Adipocyte (in vitro differentiated cells): ENCODE measurements at places on chromosomes 3 and 15.
A peak's percentile ranks its signal among the peaks of the same experiment; 100 is the strongest.

- DNase-seq: no peak
Measured at GRCh38 chr3:143245692-143246091, 126.1 kb downstream of the CHST2 start.

DNA sequence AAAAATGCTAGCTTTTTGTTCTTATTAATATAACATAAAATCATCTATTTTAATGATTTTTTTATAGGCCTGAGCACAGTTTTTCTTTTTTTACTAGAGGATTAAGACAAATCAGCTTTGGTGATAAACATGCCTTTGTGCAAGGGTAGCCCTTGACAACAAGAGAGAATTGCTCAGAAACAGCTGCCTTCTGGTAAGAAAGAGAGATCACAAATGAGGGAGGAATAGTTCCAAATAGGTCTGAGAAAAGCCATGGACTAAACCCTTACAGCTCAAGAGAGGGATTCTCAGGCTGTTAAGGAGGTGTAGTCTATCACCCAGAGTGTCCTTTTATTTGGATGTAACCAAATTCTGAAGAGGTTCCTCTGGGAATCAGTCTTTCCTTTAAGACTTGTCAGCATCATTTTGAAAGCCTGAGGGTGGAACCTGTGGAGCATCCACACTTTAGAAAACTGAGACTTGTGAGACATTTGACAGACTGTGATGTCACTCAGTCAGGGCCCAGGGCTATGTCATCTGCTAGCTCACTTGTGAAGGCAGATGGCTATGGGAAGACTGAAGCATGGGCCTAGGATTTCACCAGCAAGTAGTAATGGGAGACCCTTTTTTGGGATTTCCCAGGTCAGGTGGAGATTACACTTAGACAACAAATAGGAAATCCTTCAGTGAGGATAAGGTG is 102.9 kb upstream of the KCNAB1 start:
- no peak for DNase-seq

GRCh38 chr15:61318301-61318700 is 89.2 kb upstream of the RORA start:
- no peak for DNase-seq

GRCh38 chr3:14127516-14128161 is 2.8 kb downstream of the TMEM43 start:
- no peak for DNase-seq

GRCh38 chr3:3586336-3586735 is 212.9 kb upstream of the LRRN1 start:
- no peak for DNase-seq

GRCh38 chr15:25508369-25509002 is 69.7 kb upstream of the UBE3A start:
- DNase-seq: peak; percentile 81

- DNase-seq: no peak
Measured at GRCh38 chr15:62894322-62895085, 148.0 kb upstream of the TPM1 start.

DNA sequence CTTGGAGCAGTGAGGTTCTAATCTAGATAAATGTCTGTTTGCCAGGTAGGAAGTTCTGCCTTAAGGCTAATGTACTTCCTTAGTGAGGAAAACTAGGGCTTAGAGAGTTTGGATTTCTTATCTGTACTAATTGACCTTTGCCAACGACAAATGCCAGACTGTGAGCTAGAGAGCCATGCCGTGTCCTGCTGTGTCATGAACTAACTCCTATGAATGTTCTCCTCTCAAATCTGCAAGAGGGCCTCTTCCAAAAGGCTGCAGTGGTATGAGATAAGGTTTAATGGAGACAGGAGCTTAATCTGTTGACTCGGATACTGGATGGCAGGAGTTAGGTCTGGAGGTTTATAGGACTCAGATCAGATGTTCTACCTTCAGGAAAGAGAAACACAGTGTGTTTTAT is 524.9 kb downstream of the NTRK3 start:
- no peak for DNase-seq

GRCh38 chr3:132709761-132710160 is 12.4 kb downstream of the NPHP3 start:
- no peak for DNase-seq

GRCh38 chr3:72012363-72012762 is 227.4 kb upstream of the PROK2 start:
- DNase-seq: no peak
